MM.1S (cell line): ENCODE measurements at places on chromosomes 6 and 20.
A peak's percentile ranks its signal among the peaks of the same experiment; 100 is the strongest.

GRCh38 chr20:37526238-37526838 lies 1.3 kb downstream of the BLCAP start:
- DNase-seq = no peak

DNA sequence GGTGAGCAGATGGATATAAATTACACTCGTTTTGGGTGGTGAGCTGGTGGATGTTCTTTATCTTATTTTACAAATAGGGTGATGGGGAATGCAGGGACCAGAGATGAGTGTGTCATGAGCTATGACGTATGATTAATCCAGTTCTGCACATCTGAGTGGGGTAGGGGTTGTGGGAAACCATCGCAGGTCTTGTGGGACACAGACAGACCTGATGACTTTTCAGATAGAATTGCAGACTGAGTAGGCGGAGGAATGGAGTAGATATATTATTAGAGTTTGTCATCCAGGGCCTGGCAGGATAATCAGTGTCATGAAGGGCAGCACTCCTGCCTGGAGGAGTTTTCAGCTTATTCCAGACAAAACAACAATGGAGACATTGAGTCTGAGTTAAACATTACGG lies 12.9 kb upstream of the DSP start:
- DNase-seq = no peak

- no peak for DNase-seq
Measured at GRCh38 chr6:133243723-133244305, 2.7 kb downstream of the EYA4 start.

DNA sequence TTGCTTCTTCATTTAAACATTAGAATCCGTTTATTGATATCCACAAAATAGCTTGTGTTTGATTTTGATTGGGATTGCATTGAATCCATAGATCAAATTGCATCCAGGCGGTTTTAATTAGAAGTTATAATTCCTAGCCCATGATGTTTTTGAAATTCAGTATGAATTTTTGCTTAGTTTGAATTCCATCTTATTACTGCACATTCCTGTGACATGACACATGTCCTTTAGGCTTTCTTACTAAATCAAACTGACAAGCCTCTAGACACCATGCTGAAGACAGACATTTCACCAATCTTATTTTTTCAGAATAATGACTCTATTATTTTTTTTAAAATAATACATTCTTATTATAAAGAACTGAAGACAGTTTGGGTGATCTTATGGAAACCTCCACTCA lies 21.4 kb upstream of the PI16 start:
- DNase-seq = no peak

DNA sequence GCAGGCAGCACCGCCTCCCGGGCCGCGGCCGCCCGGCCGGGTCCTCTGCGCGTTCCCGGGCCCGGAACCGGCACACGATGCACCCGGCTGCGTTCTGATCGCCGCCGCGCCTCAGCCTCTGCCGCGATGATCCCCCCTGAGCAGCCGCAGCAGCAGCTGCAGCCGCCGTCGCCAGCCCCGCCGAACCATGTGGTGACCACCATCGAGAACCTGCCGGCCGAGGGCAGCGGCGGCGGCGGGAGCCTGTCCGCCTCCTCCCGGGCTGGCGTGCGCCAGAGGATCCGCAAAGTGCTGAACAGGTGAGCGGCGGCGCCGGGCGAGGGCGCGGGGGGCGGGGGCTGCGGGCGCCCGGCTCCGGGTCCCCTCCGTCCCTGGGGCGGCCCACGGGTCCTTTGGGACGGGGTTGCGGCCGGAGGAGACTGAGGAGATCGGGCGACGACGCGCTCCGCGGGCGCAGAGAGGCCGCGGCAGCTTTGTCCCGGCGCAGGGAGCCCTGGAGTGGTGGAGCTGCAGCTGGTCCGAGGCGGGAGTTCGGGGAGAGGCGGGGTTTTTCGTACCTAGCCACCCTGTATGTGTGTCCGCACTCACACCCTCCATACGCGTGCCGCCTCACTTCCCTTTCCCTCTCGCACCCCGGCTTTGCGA lies 659 bp downstream of the SLC35F1 start:
- DNase-seq = peak; percentile 20

- DNase-seq = no peak
Measured at GRCh38 chr6:167764713-167765479, 61.8 kb upstream of the AFDN start.

DNA sequence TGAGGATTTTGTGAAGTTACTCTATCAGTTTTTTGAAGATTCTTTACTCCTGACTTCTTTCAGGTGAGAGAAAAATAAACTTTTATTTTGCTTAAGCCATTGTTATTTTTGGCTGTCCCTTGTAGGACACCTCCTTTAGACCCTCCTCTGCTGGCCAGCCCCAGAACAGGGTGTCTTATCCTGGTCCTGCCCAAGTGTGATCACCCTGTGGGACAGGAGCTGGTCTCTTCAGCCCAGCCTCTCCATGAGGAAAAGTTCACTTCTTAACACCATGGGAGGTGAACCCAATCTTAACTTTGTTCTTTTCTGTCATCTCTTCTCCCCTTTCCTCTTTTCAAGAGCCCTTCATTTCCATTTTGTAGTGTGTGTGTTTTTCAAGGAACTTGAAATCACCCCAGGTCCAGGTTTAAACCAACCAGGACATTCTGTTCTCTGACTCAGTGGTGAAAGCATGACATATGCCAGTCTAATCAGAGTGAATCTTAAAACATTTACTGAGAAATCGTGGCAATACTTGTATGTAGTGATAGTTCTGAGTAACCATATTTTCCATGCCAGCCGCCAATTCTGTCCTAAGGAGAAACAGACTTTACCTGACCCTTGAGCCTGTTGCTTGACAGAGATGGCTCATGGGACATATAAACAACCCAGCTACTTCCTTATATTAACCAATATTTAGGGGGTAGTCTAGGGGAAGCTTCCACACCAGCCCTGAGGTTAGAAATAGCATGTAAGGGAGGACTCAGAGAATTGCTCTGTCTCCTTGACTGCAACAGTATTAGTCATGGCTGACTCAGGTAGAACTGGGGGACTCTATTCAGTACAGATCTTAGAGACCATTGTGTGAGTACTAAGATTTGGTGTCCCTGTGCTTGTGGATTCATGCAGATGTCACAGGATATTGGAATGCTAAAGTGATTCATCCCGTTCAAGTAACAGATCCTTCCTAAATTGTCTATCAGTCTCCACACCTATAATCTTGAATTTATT lies 48.8 kb downstream of the FLRT3 start:
- DNase-seq = no peak

GRCh38 chr6:158040051-158040803 lies 58.6 kb downstream of the SYNJ2 start:
- no peak for DNase-seq

GRCh38 chr6:116847227-116847626 lies 18.3 kb upstream of the GPRC6A start:
- DNase-seq = peak; percentile 40

GRCh38 chr6:71733970-71734899 lies 152.1 kb upstream of the RIMS1 start:
- no peak for DNase-seq

DNA sequence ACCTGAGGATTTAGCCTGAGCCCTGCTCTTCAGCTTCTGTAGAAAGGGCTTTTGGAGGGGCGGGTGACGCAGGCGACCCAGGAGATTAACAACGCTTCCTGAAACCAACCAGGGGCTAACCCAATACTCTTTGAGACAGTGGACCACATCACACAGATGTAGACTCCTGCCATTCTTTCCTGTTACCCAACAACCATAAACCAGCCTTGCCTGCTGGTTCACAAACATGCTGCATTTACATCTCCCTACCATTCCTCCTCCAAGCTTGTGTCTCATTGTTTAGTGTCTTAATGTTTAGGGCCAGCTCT lies 28.3 kb downstream of the PPP1R16B start:
- DNase-seq = no peak

DNA sequence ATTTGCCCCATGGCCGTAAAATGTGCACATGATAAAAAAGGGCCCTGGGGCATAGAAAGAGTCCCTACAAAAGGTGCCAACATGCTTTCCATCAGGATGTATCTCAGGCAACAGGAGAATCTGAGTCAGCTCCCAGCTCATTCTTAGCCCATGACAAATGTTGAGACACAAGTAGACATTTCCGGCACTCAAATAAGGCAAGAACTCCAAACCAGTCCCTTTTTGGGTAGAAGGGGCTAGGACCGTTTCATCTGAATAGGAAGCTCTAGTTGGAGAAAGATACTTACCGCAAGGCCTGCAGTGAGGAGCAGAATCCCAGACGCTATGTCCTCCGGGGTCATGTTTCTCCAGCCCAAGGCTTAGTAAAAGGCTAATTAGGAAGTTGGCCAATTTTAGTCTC lies 261.0 kb upstream of the RIN2 start:
- DNase-seq = no peak

- no peak for DNase-seq
Measured at GRCh38 chr6:16909658-16910360, 148.5 kb upstream of the ATXN1 start.

DNA sequence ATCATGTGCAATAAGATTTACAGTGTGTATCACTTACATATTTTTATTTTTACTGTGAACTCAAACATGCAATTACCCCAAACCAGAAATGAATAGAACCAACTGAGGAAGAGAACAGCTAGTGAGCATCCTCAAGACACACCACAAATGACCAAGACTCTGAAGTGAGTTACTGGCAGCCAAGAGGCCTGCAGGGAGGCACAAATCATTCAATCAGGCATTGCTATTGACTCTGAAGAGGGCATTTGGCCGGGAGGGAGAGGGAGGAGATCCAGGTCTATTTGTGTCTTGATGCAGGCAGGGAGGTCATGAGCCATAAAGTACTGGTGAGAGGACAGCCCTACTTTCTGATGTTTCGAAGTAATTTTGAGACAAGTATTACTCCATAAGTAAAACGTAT lies 257.7 kb downstream of the BCKDHB start:
- DNase-seq = no peak

- no peak for DNase-seq
Measured at GRCh38 chr6:165967810-165968407, 199.7 kb downstream of the TBXT start.

DNA sequence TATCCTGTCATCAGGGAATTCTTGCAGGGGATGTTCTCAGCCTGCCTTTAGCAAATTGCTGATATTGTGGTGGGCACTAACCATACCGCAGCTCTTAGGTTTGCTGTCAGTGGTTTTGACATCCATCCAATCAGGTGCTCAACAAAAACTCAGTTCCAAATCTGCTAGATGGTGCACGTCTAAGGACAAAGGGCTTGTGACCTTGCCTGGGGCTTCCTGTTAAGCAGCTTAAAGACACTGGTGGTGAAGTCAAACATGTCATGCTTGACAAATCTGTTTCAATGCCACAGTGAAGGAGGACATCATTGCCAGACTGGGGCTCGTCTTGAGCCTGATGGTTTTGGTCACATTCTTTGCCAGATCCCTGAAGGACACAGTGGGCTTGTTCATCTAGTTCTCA lies 179.8 kb upstream of the NOX3 start:
- no peak for DNase-seq

GRCh38 chr6:39490108-39490507 lies 167.6 kb upstream of the KCNK16 start:
- DNase-seq = no peak

- DNase-seq = no peak
Measured at GRCh38 chr6:20221421-20221820, 9.2 kb upstream of the MBOAT1 start.

DNA sequence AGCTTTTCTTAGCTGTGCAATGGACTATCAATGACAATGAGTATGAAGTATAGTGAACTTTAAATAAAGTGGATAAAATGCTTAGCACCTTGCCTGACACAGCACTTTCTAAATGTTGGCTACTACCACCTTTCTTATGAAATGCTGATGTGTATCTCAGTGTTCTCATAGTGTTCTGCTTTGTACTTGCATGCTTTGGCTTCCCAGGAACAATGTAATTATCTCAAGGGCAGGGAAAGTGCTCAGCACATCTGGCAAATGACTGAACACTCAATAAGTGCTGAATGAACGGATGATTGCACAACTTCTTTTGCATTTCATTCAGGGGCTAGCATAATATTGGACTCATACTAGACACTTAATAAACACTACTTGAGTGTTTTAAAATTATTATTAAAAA lies 28.2 kb upstream of the NOX3 start:
- no peak for DNase-seq

DNA sequence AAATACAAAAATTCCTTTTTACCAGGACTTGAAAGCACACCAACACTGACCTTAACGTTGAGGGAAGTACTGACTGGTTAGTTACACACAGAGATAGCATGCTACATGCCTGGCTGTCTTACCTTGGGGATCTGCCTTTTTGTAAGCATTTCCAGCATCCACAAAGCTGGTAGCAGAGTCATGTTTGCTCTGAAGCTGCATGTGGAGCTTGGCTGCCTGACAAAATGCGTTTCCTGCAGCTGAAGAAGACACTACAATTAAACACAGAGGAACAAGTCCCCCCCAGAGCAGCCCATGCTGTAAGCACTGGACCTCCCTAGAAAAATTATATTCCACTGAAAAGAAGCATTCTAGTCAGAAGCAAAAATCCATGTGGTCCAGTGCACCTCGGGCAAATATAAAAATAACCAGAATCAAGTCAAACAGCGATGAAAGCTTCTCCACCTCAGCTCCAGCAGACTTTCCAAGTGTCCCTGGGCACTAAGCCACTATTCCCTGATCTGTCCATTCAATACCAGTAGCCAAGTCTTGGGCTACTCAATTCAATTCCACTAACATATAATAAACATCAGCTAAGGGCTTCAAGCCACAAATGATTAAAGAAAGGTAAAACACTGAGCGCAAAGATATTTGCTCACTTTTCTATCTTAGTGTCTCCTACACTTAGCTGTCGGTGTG lies 24.2 kb downstream of the NAPB start:
- DNase-seq = no peak

DNA sequence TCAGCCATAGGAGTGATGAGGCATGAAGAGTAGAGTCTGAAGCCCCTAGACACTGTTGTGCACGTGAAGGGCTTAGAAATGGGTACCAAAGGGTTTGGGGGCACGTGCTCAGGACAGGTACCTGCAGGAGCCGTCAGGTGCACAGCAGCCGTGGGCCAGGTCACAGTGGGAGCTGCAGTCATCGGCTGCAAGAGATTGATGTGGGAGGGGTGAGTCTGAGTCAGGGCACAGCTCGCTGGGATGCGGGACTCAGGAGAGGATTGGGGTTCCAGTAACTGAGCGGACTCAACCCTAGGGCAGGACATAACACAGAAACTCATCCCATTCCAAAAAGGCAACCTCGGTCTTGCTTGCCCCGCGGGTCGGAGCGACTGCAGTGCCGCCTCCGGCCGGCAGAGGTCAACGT lies 1.1 kb downstream of the DLK2 start:
- peak; percentile 56 for DNase-seq

DNA sequence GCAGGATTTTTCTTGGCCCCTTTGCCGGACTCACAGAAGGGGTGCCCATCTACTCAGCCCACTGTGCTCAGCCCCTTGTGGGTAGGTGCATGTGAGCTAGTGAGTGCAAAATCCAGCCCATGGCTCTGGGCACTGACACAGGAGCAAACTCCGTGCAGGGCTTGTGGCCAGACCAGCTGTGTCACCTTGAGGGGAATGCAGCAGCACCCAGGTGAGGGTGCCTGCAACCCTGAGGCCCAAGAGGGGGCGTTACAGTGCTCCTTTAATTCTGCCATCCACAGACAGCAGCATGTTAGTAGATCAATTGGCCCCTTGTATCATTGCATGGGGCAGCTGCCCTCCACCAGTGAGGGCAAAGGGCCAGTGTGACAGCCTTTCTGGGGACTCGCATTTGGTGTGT lies 12.9 kb upstream of the IYD start:
- no peak for DNase-seq

- peak; percentile 10 for DNase-seq
Measured at GRCh38 chr6:87174078-87174579, 18.8 kb downstream of the ZNF292 start.
